ENCODE measurements at places on chromosomes 1 and 21.

- DNase-seq: no peak
These were observed 148.3 kb downstream of the PCBP3 start for GRCh38 chr21:45791562-45792418.

GRCh38 chr1:1073743-1074587 is at the start of gene RNF223:
Gene RNF223 (minus strand): TSS chr1:1074306. CDS start chr1:1072566, 1,740 bp downstream.
- DNase-seq: no peak

GRCh38 chr21:17051054-17051453 is 461.8 kb upstream of the CXADR start:
- DNase-seq: no peak

DNA sequence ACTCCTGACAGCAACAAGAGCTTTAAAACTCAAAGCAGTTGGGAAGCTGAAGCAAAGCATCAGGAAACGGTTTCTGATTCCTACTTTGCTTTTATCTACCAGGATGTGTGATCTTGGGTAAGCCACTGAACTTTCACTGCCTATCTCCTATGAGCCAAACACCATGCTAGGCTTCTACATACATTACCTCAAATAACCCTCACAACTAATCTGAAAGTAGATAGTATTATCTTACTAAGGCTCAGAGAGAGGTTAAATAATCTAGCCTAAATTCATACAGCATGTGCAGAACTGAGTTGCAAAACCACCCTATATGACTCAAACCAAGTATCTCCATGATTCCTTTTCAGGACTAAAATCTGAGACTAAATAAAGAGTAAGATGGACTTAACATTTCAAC is 83.8 kb downstream of the EVI5 start:
- DNase-seq: no peak

DNA sequence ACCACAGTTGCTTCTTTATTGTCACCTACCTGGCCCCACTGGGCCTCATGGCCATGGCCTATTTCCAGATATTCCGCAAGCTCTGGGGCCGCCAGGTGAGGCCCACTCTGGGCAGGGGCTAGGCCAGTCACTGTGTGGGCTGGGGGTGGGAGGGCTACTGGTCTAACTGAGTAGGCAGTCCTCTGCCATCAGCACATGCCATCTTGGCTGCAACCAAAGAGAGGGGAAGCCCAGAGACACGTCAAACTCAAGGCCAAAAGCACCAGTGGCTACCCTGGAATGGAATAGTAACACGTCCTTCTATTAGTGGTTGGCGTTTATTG is 4.0 kb downstream of the HCRTR1 start:
- no peak for DNase-seq

DNA sequence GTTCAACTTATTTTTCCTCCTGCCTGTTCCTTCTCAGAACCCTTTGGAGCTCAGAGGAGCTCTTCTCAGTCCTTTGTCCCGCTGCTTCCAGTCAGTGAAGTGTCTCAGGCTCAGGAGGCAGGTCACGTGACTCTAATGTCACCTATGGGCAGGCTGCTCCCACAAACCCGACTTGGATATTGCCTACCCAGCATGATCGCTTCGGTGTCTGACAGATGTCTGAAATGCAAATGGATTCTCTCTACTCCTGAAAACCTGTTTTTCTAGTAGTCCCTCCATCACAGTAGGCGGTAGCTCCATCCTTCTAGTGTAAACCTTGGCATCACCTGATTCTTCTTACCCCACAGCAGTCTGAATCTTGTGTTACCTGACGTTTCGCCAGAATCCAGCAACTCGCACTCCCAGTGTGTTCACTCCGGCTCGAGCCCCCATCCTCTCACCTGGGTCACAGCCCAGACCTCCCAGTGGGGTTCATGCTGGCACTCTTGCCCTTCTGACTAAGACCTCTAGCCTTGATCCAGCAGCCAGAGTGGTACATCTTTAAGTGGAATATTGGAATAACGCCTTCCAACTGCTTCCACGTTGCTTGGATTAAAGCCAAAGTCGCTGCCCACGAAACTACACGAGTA is 5.4 kb downstream of the PADI6 start:
- no peak for DNase-seq

GRCh38 chr1:113437554-113438341 is 47.4 kb downstream of the MAGI3 start:
- DNase-seq: no peak

- DNase-seq: no peak
These were observed 132.9 kb downstream of the COQ8A start for GRCh38 chr1:227072991-227073390.

DNA sequence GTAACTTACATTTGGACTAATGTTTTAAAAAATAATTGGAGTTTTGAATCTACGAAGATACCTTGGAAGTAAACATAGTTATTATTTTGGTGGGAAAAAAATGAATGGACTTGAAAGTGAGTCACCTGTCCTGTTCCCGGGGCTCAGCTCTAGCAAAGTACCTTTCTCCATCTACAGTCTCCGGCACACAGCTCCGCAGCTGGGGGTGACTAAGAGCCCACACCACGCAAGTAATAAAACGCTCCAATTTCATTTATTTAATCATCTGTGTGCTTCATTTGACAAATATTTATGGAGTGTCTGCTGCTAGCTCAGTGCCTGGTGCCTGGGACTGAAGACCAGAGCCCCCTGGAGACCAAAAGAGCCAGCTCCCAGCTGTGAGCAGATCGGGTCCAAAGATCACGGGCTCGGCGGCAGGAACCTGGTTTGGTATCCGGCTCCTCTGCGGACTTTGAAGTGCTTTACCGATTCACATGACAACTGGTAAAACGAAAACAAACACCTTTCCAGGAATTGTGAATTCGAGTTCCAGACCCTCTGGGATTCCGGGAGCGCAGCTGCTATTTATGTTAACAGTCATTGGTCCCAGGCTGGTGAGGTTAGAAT is 1.7 kb upstream of the RIPK4 start:
- DNase-seq: no peak

GRCh38 chr21:33023574-33024200 is 2.0 kb upstream of the OLIG2 start:
- DNase-seq: peak; percentile 48

- no peak for DNase-seq
These were observed 38.3 kb upstream of the GJA5 start for GRCh38 chr1:147798731-147799130.

- no peak for DNase-seq
These were observed 5.6 kb downstream of the KIFAP3 start for GRCh38 chr1:170068923-170069322.

DNA sequence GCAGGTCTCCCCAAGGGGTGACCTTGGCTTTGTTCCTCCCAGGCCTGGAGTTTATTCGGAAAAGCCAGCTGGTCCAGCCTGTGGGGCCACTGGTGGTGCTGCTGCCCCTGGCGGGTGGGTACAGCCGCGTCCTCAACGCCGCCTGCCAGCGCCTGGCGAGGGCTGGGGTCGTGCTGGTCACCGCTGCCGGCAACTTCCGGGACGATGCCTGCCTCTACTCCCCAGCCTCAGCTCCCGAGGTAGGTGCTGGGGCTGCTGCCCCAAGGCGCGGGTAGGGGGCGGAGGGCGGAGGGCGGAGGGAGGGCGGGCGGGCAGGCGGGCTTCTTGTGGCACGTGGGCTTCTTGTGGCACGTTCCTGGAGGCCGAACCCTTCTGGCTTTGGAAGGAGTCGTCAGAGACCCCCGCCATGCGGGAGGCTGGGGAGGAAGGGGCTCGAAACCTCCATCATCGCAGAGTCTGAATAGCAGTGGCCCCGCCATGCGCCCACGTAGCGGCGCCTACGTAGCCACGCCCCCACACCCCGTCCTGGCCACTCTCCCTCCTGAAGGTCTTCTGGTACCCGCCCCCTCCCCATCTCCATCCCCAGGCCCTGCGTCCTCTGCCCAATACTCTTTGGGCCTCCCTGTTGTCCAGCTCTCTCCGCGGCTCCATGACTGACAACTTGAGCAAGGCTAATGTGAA is 16.7 kb downstream of the PCSK9 start:
- no peak for DNase-seq

- peak; percentile 91 for DNase-seq
These were observed 32.0 kb downstream of the MAP7D1 start for GRCh38 chr1:36187800-36188593.

DNA sequence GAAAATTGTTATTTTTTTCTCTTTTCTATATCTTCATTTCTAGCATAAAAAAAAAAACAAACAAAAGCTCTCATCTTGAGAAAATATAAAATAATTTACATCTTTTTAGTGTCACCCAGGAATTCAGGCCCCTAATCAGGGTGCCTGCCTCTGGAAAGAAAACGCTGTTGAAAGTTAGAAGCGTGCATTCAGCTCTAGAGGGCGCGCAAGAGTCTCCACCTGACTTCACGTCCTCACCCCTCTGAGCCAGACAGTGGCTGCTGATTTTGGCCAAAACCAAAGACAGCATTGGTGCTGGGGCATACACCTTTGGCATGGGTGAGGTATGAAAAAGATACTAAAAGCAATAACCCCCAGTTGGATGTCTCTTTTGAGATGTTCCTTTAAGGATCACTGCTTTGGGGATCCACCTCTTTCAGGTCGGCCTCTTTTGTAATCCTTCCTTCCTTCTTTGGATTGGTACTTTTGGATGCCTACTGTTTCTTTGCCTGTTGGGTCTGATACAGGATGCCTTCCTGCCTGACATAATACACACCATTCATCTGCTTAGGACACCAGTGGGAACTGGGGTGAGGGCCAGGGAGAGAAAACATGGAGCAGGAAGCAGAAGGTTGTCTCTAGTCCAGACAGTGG is 77.6 kb upstream of the CHRM3 start:
- peak; percentile 45 for DNase-seq

DNA sequence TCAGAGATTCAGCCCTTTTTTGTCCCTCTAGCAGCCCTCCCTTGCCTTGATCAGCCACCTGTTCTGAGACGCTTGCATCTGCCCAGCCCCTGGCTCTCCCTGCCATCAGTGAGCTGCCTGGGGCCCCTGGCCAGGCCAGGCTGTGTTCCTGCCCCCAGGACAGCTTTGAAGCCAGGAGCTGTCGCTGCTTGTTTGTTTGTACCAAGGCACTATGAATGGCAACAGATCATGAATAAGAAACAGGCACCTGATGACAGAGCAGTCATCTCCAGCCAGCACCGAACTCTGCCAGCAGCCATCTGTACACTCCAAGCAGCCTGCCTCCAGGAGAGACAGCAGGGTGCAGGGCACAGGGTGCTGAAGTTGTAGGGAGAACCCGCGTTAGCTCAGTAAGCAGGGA is 8.1 kb upstream of the VWA5B1 start:
- DNase-seq: no peak

DNA sequence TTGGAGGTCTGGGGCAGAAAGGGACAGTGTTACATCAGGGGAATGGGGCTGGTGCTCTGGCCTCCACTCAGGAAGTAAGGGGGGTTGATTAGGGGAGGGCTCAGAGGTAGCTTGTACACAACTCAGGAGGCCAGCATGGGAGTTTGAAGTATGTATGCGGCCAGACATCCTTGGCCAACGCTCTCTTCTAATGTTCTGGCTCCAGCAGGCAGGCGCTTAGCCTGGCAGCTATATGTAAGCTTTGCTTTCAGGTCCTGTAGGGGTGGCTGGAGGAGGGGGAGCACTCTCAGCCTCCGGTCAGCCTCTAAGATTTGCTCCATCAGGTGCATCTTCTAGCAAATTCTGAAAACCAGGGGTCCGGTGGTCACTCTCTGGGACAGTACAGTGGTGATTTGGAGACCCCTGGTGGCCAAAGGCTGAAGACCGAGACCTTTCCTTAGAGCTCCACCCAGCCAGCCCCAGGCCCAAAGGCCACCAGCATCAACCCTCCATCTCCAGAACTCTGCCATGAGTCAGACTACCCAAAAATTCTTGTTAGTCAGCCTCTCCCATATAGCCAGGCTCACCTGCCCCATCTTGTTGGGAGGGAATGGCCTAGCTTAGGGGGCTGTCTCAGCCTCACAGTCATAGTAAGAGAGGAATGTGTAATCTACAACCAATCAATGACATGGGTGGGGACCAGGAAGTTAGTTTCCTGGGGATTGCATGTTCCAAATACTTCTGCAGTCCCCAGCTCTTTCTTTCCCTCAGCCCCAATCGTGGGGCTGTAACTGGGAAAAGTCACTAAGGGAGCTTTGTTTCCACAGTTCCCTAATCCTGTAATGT is 9.7 kb upstream of the COL8A2 start:
- DNase-seq: peak; percentile 31

- no peak for DNase-seq
These were observed 13.0 kb downstream of the RGS1 start for GRCh38 chr1:192588546-192588945.

GRCh38 chr1:221743416-221744208 is 1.7 kb upstream of the DUSP10 start:
- no peak for DNase-seq

DNA sequence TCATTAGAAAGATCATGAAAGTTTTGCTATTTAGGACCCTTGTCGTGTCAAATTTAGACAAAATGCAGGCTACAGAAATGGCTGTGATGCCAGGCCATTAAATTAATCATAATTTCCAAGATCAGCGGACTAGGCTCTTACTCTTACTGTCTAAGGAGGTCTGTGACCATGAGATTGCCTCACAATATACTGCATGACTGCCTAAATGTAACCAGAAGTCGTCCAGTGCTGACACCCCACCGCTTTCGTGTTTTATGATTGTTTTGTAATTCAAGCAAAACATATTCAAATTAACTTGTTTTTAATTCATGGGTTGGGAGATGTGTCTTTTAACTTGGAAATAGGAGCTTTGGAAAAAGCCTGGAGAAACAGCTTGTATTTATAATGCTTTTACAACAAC is 947.5 kb downstream of the BRINP3 start:
- DNase-seq: no peak

DNA sequence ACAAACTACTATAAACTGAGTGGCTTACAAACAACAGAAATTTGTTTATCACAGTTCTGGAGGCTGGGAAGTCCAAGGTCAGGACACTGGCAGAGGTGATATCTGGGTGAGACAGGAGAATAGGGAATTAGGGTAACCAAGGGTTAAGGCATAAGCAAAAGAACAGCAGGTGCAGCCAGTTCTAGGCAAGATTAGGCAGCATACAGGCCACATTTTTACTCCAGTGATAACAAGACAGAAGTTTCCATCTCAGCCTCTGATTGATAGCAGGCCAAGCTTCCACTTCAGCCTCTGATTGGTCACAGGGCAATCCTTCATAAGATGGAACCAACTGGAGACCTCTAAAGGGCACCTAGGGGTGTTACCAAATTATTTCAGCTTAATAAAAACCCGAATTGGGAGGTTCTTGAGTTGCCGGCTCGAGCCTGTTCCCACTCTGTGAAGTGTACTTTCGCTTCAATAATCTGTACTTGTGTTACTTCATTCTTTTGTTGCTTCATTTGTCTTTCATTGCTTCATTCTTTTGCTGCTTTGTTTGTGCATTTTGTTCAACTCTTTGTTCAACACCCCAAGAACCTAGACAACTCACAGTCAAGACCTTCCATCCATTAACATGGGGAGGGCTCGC is 185.6 kb downstream of the TOMM20 start:
- no peak for DNase-seq

- DNase-seq: no peak
These were observed 204.3 kb upstream of the RAB4A start for GRCh38 chr1:229066591-229066990.

DNA sequence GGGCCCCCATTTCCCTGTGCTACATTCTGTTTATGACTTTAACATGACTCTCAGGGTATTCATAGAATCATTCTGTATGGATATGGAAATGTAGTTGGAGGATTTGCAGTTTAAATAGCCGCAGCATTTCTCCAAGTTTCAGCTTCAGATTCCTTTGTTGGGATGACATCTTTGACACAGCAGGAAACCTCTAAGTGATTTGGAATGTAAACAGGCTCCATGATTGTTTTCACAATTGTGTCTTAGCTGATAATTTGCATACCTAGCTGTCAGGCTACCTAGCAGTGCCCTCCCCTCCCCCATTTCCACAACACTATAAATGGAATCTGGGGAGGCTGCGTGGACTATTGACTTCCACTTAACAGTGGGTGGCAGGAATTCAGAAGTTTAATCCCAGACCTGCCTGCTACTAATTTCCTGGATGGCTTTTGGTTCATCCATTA is 290.2 kb downstream of the HLX start:
- DNase-seq: no peak
